Endothelial cell of umbilical vein (primary cell): ENCODE measurements at places on chromosomes 7 and 10. TPM values are rescaled to one million over a fixed set of nuclear protein-coding genes. Genes with fewer than 3 reads are reported as not detected.

The FKBP6 gene
- 0.04 TPM in 1 of 2 replicates, not detected in the other for polyA plus RNA-seq

The SEMA4G gene
- polyA plus RNA-seq, result 10.4 and 12.7 TPM in 2 replicates

GRCh38 chr10:1078668-1079067, 22.5 kb downstream of the WDR37 start:
- DNase-seq, result no peak

DNA sequence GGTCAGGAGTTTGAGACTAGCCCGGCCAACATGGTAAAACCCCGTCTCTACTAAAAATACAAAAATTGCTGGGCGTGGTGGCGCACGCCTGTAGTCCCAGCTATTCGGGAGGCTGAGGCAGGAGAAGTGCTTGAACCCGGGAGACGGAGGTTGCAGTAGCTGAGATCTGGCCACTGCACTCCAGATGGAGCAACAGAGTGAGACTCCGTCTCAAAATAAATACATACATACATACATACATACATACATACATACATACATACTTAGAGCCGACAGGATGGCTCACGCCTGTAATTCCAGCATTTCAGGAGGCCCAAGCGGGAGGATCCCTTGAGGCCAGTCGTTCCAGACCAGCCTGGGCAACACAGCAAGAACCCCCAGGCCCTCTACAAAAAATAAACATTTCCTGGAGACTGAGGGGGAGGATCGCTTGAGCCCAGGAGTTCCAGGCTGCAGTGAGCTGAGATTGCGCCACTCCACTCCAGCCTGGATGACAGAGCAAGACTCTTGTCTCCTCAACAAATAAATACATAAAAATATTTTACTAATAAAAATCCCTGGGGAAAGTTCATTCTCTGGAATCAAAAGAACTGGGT, 90.9 kb upstream of the TNRC18 start:
- no peak for DNase-seq

DNA sequence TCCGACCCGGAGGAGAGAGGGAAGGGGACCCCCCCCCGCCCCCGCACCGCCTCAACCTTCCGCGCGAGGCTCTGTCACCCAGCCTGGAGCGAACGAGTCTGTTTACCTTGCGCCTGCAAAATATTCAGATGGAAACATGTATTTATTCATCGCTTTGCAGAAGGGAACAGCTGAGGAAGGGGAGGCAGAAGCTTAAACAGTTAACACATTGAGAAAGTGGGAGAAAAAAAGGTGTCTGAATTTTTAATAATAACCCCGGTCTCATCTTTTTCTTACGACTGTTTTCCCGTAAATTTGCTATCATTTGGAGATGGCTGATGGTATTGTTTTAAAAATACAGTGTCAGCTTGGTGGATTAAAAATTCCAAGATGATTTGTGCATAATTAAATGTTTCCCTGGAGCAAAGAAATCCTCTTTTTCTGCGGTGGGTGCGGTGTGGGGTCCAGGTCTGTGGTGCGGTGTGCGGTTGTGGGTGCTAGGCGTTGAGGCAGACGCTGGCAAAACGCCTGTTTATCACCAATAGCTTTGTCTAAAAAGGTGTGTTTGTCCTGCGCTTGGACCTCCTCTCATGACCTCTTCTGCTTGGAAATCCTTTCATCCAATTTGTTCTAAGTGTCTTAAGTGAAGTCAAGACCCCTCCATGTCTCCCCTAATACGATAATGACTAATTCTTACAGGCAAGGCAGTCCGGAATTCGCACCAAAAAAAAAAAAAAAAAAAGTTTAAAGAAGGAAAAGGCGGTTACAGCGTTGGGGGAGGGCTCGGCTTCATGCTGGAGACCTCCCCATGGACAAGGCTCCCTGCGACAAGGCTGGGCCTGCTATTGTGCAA, 1.6 kb downstream of the UNCX start:
- DNase-seq, result no peak

The PLEKHS1 gene
- not detected in 2 replicates for polyA plus RNA-seq

DNA sequence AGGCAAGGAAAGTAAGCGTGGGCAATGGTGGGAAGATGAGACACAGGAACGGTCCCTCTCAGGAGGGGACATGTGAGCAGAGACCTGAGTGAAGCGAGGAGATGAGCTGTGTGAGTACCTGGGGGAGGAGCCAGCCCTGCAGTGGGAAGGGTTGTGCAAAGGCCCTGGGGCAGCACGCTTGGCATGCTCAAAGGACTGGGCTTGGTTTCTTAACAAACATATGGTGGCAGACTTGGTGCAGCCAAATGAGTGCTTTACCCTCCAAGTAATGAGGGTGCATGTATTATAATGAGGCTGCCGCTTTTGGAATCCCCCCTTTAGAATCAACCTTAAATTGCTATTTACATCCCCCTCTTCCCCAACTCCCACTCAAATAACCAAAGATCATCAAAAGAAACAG, 152.7 kb upstream of the FRMD4A start:
- DNase-seq, result no peak

DNA sequence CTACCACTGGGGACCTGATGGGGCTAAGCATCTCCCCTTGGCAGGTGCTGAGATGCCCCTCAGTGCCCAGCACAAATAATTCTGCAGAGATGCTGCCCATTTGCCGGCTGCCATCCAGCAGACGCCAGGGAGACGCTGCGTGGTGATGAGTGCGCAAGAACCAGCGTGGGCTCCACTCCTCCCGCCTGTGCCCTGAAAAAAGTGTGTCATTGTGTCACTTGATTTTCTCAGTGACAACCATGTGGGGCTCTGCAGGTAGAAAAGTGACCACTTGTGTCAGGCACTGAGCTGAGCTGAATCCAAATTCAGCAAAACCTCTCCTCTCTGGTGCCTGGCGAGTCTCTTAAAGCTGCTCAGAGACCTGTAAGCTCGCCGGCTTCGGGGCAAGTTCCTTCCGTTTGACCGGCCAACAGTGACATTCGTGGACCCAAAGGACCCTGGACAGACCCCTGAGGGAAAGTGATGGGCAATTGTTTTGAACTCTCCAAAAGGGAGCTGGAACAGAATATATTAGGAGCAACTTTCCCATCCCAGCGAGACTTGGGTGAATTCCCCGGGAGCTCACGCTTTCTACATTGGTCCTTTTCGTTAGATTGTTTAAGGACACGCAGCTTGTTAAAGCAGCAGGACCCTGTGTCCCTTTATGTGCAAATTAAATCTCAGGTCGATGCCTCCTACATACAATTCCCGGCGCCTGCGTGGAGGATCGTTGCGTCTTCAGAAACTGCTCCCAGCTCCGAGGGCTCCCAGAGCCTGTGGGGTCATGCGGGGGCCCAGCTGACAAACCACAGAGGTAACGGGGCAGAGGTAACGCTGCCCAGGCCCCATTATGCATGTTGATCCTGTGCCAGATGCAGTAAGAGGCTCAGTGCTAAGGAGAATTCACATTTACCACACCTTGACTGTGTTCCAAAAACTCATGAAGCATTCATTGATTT, 332.7 kb downstream of the ADARB2 start:
- DNase-seq, result no peak

- DNase-seq, result no peak
Measured at GRCh38 chr7:8303904-8304528, 42.0 kb upstream of the ICA1 start.

DNA sequence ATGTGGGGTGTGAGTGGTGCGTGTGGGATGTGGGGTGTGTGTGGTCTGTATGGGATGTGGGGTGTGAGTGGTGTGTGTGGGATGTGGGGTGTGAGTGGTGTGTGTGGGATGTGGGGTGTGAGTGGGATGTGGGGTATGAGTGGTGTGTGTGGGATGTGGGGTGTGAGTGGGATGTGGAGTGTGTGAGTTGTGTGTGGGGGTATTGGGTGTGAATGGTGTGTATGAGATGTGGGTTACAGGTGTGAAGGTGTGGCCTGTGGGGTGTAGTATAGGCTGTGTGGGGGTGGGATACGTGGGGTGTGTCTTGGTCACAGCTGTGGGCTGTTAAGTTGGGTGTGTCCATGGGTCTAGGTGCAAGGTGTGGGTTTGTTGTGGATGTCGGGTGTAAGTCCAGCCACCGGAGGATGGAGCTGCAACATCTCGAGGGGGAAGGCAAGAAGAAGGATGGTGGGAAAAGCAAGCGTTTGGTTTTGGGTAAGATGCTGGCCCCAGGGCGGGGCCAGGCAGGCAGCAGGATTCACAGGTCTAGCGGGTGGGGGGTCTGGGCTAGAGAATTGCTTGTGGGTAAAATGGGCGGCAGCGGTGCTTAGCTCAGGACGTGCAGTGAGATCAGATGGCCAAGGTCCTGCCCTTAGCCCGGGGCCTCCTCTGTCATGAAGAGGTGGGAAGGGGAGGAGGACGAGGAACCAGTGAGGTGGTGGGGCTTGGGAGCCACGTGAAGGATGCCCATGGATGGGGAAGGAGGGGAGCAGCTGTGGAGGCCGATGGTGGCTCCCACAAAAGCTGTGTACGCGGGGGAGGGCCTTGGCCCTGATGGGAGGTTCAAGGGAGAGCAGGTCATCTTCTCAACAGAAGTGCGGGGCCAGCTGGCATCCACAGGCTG, 60.1 kb downstream of the CFAP46 start:
- DNase-seq, result no peak

DNA sequence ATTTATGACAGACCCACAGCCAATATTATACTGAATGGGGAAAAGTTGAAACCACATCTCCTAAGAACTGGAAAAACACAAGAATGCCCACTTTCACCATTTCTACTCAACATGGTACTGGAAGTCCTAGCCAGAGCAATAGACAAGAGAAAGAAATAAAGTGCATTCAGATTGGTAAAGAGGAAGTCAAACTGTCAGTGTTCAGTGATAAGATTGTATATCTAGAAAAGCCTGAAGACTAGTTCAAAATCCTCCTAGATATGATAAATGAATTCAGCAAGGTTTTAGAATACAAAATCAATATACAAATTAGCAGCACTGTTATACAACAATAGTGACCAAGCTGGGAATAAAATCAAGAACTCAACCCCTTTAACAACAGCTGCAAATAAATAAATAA, 6.9 kb upstream of the ZNF138 start:
- no peak for DNase-seq

GRCh38 chr7:149770728-149771636, 2.4 kb downstream of the ZNF467 start:
- DNase-seq, result peak; percentile 4

- no peak for DNase-seq
Measured at GRCh38 chr7:516216-516605, 3.4 kb downstream of the PDGFA start.

The GJD4 gene
- polyA plus RNA-seq, result not detected in 2 replicates

The COL17A1 gene
- 0.11 and 0.57 TPM in 2 replicates for polyA plus RNA-seq

The CARD11 gene
- polyA plus RNA-seq, result 20.4 and 20.5 TPM in 2 replicates

DNA sequence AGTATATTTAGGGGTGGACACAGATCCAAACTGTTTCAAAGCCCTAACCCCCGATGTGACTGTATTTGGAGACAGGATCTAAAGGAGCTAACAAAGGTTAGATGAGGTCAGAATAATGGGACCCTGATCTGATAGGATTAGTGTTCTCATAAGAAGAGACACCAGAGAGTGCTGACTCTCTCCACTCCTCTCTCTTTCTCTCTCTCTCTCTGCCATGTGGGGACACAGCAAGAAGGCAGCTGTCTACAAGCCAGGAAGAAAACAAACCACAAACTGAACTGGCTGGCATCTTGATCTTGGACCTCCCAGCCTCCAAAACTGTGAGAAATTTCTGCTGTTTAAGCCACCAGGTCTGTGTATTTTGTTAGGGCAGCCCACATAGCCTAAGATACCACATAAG, 84.7 kb upstream of the KDM7A start:
- DNase-seq, result no peak

- DNase-seq, result no peak
Measured at GRCh38 chr10:43086321-43086942, 9.6 kb downstream of the RET start.

GRCh38 chr7:129376778-129377700, 57.2 kb upstream of the STRIP2 start:
- peak; percentile 36 for DNase-seq

GRCh38 chr7:92092210-92092609, 42.1 kb downstream of the CYP51A1 start:
- DNase-seq, result no peak
